Stimulated activated CD8-positive, alpha-beta memory T cell treated with anti-CD3 and anti-CD28 coated beads, Interleukin-4, amount 100 ng/mL, for 24 hours (primary cell): ENCODE measurements at places on chromosomes 4 and X.

DNA sequence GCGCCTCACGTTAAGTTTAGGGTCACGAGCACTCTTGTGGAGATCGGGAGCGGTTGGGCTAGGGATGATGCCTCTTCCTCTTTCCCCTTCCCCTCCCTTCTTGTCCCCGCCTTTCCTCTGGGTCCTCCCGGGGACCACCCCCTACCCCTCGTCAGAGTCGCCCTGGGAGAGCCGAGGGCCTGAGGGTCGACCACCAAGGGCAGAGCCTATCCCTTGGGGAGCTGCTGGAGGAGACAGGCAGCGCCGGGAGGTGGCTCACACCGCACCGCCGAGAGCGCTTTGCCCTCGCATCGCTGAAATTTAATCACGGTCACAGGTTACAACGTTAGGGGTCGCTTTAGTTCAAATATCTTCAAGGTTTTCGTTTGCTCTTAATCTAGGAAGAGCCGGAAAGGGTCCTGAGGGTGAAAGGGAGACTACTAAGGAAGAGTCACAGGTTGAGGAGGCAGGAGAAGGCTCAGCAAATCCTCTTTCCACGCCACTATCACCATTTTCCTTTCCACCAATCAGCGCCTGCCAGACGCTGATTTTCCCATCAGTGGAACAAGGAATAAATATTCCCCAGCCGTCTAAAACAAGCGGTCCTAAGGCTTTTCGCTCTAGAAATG is 528 bp upstream of the SNCA start:
- DNase-seq, result no peak

- no peak for DNase-seq
These were observed 1.6 kb downstream of the SLC49A3 start for GRCh38 chr4:687048-687970.

DNA sequence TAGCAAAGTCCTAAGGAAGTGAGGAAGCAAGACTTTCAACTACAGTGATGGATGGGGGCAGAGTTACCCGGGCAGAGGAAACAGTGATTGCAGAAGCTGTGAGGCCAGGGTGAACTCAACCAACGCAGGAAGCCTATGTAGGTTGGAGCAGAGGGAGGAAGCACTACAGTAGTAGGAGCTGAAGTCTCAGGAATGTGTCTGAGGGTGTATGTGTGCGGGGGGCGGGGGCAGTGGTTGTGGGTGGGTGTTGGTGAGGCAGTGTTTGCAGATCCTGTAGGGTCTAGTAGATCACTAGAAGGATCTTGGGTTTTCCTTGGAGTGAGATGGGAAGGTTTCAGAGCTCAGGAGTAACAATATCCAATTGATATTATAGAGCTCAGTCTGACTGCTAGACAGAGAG is 9.9 kb upstream of the MID1 start:
- no peak for DNase-seq

GRCh38 chr4:158875026-158875425 is 106.2 kb downstream of the FNIP2 start:
- no peak for DNase-seq

DNA sequence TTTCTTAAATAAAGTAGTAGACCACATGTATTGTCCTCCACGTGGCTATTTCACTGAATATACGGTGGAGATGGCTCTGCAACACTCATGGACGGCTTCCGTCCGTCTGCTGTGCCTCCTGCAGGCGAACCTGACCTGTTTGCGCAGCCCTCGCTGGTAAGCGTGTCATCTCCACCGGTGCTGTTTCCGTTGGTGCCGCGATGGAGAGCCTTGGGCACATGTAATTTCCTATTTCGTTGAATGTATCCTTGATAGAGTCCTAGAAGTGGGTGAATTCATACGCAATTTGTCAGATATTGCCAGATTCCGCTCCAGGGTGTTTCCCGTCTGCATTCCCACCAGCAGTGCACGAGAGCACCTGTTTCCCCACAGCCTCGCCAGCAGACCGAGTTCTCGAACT is 48.5 kb downstream of the HTT-AS start:
- no peak for DNase-seq

DNA sequence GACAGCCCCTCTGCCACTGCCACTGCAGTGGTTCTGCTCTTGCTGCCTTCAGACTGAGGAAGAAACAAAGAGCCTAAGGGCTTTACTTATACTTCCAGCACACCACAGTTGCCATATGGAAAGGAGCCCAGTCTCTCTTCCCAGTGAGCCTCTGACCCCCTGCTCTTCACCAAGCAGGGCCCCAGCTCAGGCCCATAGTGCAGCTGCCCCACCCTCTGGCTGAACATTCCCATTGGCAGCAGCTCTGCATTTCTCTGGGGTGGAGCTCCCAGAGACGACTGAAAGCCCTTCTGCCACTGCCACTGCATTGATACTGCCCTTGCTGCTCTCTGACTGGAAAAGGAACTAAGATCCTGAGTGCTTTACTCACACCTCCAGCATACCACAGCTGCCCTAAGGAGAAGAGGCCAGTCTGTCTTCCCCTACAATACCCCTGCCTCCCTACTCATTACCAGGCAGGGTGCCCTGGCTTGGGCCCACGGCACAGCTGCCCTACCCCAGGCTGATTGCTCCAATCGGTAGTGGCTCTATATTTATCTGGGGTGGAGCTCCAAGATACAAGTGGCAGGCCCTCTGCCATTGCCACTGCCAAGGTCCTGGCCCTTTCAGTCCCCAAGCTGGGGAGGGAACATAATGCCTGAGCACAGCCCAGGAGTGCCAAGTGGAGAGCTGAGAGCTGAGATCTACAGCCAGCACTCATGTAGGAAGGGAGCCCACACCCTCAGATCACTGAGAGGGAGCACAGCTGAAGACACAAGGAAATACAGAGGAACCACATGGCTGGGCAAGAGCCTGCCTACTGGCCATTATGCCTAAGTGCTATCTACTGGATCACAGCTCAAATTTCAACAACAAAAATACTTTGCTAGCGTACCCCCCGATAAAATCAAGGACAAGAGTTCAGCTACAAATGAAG is 36.0 kb downstream of the AWAT2 start:
- DNase-seq, result no peak

- DNase-seq, result no peak
These were observed 135.1 kb downstream of the MID1 start for GRCh38 chrX:10485326-10485725.

DNA sequence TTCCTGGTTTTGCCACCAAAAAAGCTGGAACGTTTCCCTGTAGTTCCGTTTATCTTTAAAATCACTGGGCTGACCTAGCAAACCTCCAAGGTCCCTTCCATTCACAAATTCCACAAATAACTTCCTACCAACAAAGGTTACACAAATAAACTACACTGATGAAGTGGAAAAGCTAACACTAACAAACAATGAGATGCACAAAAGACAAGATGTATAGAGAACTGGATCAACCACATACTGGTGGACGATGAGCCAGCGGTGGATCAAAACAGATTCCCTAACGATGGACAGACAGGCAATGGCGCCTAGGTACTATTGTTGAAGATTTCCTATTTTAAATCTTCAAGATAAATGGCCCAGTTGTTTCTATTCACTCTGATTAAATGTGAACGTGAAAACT is 15.5 kb downstream of the AFAP1 start:
- DNase-seq, result no peak

DNA sequence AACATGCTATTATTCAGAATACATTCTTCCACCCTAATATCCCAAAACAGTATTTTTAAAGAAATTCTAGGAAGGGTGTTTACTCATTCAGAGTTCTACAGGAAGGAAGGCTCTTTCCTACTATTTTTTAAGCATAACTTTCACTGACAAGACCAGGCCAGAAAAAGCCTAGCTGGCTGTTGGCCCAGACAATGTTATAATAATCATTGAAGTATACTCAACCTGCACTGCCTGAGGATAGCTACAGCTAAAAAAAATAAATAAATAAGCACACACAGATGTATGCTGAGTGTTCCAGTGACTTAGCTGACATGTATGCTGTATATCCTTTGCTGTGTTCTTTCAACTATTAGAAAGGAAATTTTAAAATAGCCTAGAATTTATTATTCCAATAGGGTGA is 145.8 kb upstream of the SPRY1 start:
- DNase-seq, result no peak

- no peak for DNase-seq
These were observed 249.2 kb upstream of the NOCT start for GRCh38 chr4:138766332-138766731.
